GM18507 (cell line): ENCODE measurements at places on chromosomes 4 and X.
A peak's percentile ranks its signal among the peaks of the same experiment; 100 is the strongest.

- DNase-seq: no peak
Measured at GRCh38 chr4:144461906-144462305, 184.1 kb upstream of the HHIP start.

DNA sequence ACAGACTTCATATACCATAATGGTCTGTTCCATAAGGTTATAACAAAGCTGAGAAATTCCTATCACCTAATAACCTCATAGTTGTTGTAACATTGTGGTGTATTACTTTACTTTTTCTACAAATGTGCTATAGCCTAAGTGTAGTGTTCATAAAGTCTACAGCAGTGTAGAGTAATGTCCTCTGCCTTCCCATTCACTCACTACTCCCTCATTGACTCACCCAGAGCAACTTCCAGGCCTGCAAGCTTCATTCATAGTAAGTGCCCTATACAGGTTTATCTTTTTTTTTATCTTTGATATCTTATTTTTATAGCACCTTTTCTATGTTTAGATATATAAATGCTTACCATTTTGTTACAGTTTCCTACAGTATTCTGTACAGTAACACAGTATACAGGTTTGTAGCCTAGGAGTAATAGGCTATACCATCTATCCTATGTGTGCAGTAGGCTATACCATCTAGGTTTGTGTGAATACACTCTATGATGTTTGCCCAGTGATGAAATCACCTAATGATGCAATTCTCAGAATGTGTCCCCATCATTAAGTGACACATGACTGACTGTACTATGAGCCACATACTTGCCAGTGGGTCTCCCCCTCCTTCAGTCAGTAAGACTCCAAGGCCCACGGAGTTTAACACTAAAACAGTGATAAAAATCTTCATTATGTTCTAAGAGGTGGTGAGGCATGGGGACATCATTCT is 299.9 kb downstream of the UNC5C start:
- DNase-seq: no peak

GRCh38 chr4:154332681-154333421 is 158.7 kb downstream of the DCHS2 start:
- DNase-seq: peak; percentile 2

- DNase-seq: no peak
Measured at GRCh38 chr4:37737466-37737865, 51.3 kb upstream of the RELL1 start.

DNA sequence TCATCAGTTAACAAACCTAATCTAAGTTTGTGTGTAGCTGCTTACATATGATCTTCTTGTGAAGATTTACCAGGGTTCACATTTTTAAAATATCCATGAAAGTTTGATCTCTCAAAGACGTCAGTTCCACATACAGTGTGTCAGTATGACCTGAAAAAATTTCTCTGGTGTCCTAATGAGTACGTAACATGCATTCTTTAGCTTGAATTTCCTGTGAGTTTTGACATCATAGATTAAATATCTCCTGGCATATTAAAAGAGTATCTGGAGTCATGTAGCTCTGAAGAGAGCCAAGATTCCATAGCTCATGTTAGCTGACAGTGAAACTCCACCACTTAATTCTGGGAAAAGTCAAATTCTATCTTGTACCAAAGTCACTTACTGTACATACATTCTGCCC is 43.9 kb upstream of the PDLIM5 start:
- DNase-seq: no peak

- DNase-seq: no peak
Measured at GRCh38 chrX:15206306-15206705, 63.6 kb downstream of the ASB9 start.

DNA sequence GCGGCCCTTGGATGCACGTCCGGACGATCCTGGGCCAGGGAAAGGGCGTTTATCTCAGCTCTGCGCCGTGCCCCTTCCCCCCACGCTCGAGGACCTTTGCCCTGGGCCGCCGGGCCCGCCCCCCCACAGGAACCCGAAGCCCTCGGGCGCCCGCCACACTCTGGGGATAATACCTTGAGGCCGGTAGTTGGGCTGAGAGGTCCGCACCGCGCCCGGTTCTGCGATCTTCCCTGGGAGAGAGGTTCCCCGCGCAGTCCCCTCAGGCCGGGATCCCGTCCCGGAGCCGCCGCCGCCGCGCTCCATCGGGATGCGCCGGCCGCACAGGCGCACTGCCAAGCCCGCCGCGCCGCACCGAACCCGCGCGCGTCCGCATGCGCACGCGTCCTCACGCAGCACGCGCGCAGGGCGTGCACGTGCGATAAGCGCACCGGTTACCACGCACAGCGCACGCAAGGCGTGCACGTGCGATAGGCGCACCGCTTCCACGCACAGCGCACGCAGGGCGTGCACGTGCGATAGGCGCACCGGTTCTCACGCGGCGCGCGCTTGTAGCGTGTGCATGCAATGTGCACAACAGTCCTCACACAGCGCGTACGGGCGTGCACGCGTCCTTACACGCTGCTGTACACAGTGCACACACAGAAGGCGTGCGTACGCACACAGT is at the start of gene MAP7D2:
Gene MAP7D2 (minus strand): TSS at position 331 of the 664 bp plus-strand sequence. CDS start 28 bp downstream, at position 303.
- DNase-seq: no peak

DNA sequence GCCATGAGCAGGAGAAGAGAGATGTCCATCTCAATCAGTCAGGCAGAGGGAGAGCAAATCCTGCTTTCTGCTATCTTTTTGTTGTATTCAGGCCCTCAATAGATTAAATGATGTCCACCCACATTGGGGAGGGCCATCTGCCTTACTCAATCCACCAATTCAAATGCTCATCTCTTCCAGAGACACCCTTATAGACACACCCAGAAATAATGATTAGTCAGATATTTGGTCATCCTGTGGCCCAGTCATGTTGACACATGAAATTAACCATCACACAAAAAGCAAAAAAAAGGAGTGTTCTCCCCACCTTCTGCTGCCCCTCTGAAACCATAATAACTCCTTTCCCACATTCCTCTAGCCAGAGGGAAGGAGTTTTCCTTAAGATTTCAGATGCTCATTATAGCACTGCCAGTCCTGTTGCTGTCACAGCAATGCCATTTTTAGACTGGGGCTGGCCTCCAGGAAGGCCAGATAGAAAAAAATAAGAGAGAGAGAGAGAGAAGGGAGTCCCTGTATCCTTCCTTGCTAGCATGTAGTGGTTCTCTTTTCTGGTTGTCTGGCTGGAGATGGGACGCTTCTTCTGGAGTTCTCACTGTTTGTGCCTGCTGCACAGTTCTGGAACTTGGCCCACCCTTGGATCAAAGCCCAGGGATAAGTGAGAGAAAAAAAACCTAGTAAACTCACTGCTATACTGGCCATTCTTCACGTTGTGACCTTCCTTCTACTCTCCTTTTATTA is 177.7 kb downstream of the RBM46 start:
- DNase-seq: no peak

GRCh38 chrX:2340991-2341390 is 159.8 kb downstream of the DHRSX start:
- DNase-seq: no peak

- no peak for DNase-seq
Measured at GRCh38 chrX:132184871-132185270, 34.4 kb downstream of the RAP2C start.

DNA sequence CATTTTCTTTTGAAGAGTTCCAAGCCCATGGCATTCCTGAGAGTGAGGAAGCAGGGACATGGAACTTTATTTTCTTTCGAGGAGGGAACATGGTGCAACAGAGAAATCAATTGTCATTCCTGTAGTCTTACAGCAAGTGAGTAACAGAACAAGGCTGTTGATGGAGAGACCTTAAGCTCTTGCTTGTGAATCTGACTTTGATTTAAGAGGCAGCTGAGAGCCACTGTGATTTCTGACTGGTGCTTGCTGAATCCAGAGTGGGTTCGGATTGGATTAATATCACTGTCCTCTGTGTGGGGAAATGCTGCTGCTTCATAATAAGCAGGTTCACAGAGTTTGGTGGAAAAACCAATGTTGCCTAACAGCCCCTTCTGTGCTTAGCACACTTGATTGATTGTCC is 4.7 kb upstream of the ATP1B4 start:
- no peak for DNase-seq

- DNase-seq: peak; percentile 56
Measured at GRCh38 chrX:13734278-13735172, at the start of the genes OFD1 and TRAPPC2. Gene OFD1, plus strand, starts transcription at chrX:13734748. Its CDS starts 324 bp downstream, at chrX:13735072. Gene TRAPPC2, minus strand, starts transcription at chrX:13734620. Its CDS starts 14,657 bp downstream, at chrX:13719963.

DNA sequence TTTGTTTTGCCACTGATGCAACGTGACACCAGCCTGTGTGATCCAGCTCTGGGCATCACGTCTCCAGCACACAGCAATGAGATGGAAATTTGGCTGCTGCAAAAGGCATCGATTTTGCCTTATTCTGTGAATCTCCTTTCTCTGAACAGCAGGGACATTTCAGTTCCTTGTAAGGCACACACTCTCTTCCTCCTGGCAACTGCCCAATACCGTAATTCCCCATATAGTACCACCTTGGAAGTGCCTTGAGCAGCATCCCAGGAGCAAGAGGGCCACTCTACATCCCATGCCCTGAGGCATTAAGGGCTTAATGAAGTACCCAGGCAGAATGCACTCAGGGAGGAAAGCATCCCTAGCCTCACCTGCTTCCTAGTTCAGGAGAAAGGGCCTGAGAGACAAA is 10.5 kb upstream of the MAMLD1 start:
- DNase-seq: no peak

- DNase-seq: no peak
Measured at GRCh38 chr4:139554642-139554892, 1.5 kb downstream of the SETD7 start.

GRCh38 chr4:152352215-152352614 is 183.7 kb downstream of the FBXW7 start:
- DNase-seq: no peak

- DNase-seq: no peak
Measured at GRCh38 chr4:153488006-153488891, 22.1 kb downstream of the TMEM131L start.

GRCh38 chr4:36140421-36140820 is 103.9 kb downstream of the ARAP2 start:
- no peak for DNase-seq

- DNase-seq: no peak
Measured at GRCh38 chrX:107750263-107750662, 25.3 kb downstream of the TSC22D3 start.

- no peak for DNase-seq
Measured at GRCh38 chrX:18549643-18550042, 122.3 kb downstream of the RS1 start.

GRCh38 chr4:41050880-41051775 is 163.2 kb downstream of the APBB2 start:
- DNase-seq: no peak

DNA sequence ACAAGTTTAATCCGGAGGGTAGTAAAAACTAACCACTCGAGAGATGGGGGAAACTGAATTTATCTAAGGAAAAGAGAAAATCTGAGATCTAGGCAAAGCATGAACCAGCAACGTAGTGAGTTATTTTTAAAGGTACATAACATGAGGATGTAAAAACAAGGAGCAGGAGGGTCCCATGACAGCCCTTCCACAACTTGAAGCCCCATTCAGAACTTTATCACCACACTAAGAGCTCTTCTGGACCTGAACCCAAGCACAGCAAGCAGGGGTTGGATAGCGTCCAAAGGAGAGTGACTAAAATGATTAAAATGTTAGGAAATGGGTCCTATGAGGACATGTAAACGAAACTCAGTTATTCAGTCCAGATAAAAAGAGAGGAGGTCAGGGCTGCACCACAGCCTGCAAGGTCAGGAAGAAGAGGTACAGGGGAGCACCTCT is 16.2 kb downstream of the SH3RF1 start:
- DNase-seq: no peak

- no peak for DNase-seq
Measured at GRCh38 chrX:21993265-21993664, 38.9 kb upstream of the PHEX start.

DNA sequence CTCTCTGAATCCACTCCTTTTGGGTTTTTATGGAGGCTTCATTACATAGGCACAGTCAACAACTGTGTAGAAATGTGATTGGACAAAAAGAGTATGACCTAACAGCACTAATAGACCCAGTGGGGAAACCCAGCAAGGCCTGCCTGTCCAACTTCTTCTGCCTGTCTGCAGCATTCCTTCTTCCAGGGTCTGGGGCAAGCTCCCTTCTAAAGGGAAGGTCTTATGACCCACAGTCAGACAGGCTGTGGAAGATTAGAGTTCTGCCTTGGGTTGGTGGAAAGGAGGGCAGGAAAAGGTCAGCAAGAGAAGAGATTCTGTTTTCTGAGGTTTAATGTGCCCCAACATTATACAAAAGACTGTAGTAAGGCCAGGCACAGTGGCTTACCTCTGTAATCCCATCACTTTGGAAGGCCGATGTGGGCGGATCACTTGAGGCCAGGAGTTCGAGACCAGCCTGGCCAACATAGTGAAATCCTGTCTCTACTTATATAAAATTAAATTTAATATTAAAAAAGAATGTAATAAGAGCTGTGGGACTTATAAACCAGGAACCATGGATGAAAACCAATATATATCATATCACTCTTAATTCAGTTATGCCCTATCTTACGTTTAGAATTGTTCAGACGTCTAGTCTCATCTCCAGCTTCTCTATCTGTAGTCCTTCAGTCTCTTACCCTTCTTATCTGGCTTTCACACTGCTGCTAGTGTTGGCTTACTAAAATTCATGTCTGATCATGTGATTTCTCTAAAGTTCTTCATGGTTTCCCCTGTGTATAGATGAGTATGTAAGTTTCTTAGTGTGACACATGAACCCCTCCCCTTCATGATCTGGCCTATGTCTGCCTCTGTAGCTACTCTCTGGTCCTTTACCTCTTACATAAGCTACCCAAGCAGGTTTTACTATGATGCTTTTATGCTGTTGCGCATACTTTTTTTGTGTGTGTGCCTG is 6.2 kb downstream of the CLCN3 start:
- DNase-seq: no peak

DNA sequence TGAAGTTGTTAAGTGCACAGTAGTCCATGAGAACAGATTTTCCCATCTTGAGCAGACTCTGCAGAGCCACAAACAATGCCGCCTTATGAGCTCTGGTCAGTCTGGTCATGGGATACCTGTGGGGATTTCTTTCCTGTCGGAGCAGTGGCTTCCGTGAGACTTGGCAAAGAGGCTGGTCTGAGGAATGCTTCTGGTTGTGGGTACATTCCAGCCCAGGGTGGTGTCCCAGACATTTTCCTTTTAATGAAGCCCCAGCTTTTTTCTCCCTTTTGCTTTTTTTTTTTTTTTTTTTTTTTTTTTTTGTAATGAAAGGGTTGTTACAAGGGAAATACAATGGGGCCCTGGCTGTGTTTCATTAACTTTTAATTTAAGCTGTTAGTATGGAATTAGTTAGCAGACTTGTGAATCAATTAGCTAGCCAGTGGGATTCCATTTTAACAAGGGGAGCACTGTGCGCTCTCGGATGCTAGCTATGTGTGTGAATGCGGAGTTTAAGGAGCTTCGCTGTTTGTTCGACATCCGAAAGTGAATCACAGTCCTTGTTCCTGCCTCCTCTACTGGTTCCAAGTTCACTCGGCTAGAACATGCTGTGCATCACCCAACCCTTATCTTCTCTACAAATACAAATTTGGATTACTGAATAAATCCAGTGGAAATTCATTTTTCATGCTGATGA is 225.1 kb downstream of the CBR4 start:
- no peak for DNase-seq

- DNase-seq: no peak
Measured at GRCh38 chrX:109360301-109360700, 121.6 kb downstream of the GUCY2F start.

DNA sequence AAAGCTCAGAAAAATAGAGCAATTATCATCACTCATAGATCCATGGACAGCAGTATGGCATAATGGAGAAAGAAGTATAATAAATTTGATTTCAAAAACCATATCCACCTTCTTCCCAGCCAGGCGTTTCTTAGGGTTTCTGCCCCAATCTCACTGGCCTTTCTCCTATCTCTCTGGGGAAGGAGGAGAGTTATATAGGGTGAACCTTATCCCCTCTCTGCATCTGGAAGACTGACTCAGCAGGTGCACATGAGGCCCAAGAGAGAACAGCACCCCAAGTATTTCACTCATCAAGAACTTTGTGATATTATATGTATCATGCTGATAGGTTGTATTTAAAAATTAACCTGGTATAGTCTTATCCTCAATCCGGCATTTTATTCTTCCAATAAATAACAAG is 318.8 kb upstream of the RASGEF1B start:
- no peak for DNase-seq
